A549 treated with GW870086 at 1 μM for 4 hours (cell line): ENCODE measurements at places on chromosomes 5 and 9. TPM values are rescaled to one million over a fixed set of nuclear protein-coding genes. Genes with fewer than 3 reads are reported as not detected.

PNPLA7 gene
- total RNA-seq, result 0.45 to 1.0 TPM (median 0.69 TPM) in 5 replicates

KIF24 gene
- 2.7 to 3.8 TPM (median 3.2 TPM) in 5 replicates for total RNA-seq

MCC gene
- total RNA-seq, result 0.19 to 0.33 TPM (median 0.20 TPM) in 5 replicates

SPATA31A3 gene
- total RNA-seq, result not detected in 5 replicates

TRIM41 gene
- total RNA-seq, result 21.5 to 29.5 TPM (median 28.7 TPM) in 5 replicates

SLC6A3 gene
- 0.15 to 0.53 TPM (median 0.30 TPM) in 5 replicates for total RNA-seq

C9orf153 gene
- 0.08 to 0.65 TPM (median 0.17 TPM) in 3 of 5 replicates, not detected in the others for total RNA-seq

GARIN3 gene
- not detected in 5 replicates for total RNA-seq

EPB41L4A gene
- total RNA-seq, result 2.5 to 2.8 TPM (median 2.6 TPM) in 5 replicates

S1PR3 gene
- total RNA-seq, result 38.2 to 45.6 TPM (median 43.2 TPM) in 5 replicates

NME5 gene
- total RNA-seq, result not detected in 5 replicates

LCN2 gene
- total RNA-seq, result 2.4 to 6.8 TPM (median 3.2 TPM) in 5 replicates
